Osteoblast (primary cell): ENCODE measurements at places on chromosomes 4 and X. TPM values are rescaled to one million over a fixed set of nuclear protein-coding genes. Genes with fewer than 3 reads are reported as not detected.

DNA sequence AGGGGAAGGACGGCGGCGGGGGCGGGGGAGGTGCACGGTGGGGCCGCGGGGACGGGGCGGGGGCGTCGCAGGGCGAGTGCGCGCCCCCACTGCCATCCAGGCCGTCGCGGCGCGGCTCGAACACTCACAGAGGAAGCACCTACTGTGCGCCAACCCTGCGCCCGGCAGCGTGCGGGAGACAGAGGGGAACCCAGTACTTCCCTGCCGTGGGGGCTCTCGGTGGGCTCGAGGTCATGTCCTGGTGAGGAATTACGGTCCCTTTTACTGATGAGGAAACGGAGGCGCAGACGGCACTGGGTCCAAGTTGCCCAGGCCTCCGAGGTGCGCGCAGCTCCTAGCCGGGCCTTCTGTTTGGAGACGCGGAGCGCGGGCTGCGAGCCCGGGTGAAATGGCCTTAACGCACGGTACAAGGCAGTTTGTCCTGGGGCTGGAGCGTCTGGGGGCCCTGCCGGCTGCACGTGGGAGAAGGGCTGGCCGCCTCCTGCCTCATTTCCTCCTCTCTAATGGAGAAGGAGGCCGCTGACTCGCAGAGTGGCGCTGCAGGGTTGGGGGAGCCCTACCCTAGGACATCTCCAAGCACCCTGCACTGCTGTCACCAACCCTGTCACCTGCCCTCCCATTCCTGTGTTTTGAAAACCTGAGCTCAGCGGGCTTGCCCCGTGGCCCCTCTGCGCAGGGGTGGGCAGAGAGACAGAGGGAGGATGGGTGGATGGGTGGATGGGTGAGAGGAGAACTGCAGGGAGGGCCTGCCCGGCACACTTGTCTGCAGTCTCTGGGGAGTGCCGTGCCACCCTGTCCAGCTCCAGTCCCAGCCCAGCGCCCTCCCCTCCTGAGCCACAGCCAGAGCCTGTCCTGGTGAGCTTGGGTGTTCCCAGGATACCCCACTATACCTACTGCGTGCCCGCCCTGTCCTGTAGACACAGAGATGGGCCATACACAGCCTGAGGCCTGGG lies 106.0 kb downstream of the ADRA2C start:
- peak; percentile 83 for DNase-seq

DNA sequence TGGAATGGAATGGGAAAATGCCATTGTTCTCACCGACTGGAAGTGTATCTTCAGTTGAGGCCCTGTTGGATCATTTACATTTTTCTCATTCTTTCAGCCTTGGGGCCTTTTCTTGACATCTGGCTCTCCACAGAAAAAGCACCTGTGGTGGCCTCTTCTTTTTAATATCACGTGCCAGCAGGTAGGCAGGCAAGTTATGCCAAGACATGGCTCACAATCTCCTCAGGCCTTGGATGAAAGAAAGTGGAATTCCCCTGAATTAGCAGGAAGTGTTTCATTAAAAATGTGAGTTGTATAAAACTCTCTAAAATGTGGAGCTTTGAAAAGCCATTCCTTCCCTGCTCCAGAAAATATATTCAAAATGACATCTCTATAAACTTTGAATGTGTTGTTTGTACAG lies 122.1 kb downstream of the FRAS1 start:
- DNase-seq, result no peak

- DNase-seq, result no peak
These were observed 51.3 kb upstream of the FRMPD3 start for GRCh38 chrX:107398115-107398514.

GRCh38 chrX:131816551-131817136 lies 206.5 kb upstream of the STK26 start:
- DNase-seq, result no peak

DNA sequence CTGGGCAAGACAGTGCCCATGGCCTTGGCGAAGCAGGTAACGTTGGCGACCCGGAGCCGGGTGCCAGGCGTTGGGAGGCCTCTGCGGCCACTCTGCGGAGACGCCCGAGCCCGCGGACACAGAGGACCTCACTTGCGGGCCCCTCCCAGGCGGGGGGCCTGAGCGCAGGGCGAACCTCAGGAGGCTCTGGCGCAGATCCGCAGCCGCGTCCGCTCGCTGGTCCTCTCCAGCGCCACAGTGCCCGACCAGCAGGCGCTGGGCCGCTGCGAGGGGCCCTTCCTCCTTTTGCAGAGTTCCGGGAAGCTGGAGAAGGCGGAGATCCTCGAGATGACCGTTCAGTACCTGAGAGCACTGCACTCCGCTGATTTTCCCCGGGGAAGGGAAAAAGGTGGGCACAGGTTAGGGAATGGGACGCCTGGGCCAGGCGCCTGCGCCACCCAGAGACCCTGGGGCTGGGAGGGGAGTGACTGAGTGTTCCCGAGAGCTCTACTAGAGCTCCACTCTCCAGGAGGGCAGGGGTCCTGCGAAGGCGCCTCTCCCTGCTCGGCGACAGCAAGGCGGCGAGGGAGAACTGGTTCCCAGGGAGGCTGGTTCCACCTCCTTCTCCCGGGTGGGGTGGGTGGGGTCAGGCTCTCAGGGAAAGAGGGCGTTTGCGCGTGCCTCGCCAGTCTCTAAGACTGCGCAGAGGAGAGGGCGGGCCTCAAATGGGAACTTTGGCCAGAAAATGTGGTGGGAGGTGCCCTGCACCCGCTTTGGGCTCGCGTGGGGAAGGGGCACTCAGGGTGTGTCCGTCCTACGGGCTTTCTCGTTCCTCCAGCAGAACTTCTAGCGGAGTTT lies 1.4 kb downstream of the HELT start:
- DNase-seq, result no peak

GRCh38 chr4:174278467-174278866 lies 5.0 kb downstream of the FBXO8 start:
- DNase-seq, result no peak

DNA sequence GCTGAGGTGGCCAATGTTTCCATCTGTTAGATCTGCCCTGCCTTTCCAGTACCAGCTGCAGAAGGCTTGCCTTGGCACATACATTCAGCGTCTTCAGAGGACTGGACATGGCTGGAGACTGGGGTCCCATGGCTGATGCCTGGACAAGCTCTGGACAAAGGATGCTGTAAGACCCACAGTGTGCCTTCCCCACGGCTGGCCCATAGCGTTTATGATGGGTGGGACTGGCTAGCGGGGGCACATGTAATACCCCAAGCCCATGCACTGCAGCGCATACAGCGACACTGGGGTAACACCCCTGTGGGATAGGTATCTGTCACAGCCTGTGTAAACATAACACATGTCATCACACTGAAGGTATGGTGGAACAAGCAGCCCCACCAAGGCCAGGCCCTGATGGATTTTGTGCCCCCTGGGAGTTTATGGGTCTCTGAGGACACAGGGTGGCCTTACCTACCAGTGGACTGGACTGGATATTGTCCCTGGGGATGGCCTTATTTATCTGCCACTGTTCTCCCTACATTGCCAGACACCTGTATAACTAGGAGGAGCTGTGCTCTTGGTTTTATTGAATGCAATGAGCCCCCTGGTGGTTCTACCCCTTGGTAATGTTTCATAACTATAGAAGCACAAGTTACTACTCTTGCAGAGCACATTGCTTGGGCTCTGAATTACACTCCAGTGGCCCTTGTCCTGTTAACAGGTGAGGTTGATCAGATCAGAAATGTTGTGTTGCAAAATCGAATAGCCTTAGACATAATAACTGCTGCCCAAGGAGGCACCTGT lies 34.3 kb upstream of the TACR3 start:
- no peak for DNase-seq

GRCh38 chrX:153868576-153869472 lies 17.1 kb downstream of the L1CAM start:
- DNase-seq, result peak; percentile 88

DNA sequence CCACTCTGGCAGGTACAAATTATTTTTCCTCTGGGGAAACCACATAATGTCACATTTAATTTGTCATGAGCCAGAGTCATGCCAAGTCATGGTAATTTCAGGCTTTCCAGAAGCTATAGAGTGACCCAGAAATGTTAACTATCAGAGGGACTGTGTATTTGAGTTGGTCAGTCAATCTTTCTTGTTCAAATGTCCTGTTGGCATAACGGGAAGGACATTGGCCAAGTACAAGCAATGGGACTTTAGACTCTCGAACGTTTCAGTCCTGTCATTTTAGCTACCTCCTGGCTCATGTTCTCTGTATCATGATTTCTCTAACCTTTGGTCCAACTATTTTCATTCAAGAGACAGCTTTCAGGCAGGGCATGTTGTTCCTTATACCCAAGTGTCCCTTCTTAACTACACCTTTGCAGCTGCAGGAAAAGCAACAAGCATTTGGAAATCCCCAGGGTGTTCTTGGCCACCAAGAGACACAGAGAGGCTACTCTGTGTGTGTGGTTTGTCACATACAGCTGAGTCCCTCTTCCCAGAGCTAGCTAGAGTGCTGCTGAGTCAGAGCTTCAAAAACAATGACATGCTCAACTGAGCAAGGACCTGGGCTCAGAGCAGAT lies 142.6 kb downstream of the EGF start:
- DNase-seq, result no peak

DNA sequence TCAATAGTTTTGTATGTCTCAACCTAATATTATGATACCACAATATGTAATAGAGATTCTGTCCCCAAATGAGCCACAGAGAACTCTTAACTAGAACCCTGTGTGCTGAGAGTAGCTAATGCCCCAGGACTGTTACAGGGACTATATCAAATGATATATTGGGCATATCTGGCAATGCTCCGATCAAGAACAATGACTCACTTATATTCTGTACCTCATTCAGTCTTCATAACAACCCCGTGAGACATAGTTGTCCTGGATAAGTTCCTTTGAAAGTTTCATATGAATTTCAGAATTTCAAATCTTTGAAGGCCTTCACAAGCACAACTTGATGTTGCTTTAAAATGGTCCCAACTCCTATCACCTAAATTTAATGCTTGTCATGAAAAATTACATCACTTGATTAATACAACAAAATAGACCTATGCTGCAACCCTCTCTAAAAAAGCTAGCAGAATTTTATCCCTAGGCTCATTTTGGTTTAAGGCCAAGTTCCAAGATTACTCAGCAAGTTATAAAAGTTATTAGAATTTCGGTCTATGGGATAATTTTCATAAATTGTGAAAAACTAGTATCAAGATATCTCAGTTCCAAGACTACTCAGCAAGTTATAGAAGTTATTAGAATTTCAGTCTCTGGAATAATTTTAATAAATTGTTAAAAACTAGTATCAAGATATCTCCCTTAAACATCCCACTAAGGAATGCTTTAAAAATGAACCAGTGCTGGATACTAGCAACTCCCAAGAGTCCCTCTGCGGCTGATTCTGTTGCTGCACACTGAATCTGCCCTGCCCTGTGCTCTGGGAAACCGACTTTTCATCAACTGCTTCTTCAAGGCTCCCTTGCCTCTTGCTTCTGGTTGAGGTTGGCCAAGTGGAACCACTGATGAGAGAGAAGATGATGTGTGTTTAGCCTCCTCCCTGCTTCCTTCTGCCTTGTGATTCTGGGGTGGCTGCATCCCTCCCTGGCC lies 6.0 kb upstream of the ANXA3 start:
- peak; percentile 96 for DNase-seq

GRCh38 chr4:40340030-40340429 lies 4.9 kb downstream of the CHRNA9 start:
- peak; percentile 57 for DNase-seq

DNA sequence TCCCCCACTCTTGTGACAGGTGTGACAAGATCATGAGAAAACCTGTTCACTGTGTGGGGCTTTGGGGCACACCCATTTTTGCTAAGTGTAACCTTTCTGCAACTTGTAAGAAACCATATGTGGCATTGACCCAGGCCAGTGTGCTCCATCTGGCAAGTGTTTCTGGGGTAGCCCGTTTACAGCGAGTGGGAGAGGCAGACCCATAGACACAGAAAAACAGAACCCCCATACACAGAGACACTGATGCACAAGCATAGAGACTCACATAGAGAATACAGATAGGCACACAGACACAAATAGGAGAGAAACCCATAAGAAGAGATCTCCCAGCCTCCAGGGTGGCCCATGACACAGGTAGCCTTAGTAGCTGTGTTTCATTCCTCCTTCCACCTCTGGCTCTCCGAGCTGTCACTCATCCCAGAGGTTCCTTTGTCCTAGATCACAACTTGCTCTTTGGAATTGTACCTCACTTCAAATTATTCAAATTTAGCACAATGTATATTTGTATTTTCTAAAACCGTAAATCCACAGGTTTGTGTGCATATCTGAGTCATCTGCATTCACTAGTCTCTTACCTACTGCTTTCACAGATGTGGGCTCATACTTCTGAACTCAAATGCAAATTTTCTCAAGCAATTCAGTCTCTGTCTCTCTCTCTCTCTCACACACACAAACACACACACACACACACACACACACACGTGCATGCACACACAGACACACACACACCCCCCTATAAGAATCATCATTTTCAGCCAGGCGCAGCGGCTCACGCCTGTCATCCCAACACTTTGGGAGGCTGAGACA lies 114.4 kb downstream of the SH3KBP1 start:
- DNase-seq, result no peak

The ZDHHC15 gene
- total RNA-seq, result 0.59 and 1.1 TPM in 2 replicates

The RAI2 gene
- total RNA-seq, result under 0.01 and 0.36 TPM in 2 replicates

The PKD2 gene
- total RNA-seq, result 106 and 111 TPM in 2 replicates

The GIMD1 gene
- total RNA-seq, result not detected in 2 replicates

The CXorf65 gene
- total RNA-seq, result not detected in 2 replicates
